Neural crest cell (in vitro differentiated cells): ENCODE measurements at places on chromosomes 3 and 15. TPM values are rescaled to one million over a fixed set of nuclear protein-coding genes. Genes with fewer than 3 reads are reported as not detected.

LIPH gene
- not detected in 2 replicates for total RNA-seq

SEMA7A gene
- 12.3 and 14.4 TPM in 2 replicates for total RNA-seq

GOLGA8T gene
- total RNA-seq, result 0.47 and 0.71 TPM in 2 replicates

GASK1A gene
- 2.1 and 2.9 TPM in 2 replicates for total RNA-seq

CCDC33 gene
- total RNA-seq, result 15.1 and 15.6 TPM in 2 replicates

CACNA2D2 gene
- 8.7 and 9.3 TPM in 2 replicates for total RNA-seq

TF gene
- total RNA-seq, result 0.98 and 1.6 TPM in 2 replicates

SEMA5B gene
- 48.8 and 57.3 TPM in 2 replicates for total RNA-seq

KLHL40 gene
- not detected in 2 replicates for total RNA-seq

POTEB2 gene
- total RNA-seq, result not detected in 2 replicates
